ENCODE measurements at places on chromosomes 7 and 10. TPM values are rescaled to one million over a fixed set of nuclear protein-coding genes. Genes with fewer than 3 reads are reported as not detected.

DNA sequence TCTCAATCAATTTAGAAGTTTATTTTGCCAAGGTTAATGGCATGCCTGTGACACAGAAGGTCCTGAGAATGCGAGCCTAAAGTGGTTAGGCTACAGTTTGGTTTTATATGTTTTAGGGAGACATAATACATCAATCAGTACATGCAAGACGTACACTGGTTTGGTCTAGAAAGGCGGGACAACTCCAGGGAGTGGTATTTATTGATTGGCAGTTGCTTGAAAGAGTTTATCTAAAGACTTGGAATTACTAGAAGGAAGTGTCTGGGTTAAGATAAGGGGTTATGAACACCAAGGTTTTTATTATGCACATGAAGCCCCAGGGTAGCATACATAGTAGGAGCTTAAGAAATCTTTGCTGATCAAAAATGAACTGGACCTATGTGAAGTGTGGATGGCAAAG lies 21.5 kb downstream of the NPVF start:
- no peak for DNase-seq

DNA sequence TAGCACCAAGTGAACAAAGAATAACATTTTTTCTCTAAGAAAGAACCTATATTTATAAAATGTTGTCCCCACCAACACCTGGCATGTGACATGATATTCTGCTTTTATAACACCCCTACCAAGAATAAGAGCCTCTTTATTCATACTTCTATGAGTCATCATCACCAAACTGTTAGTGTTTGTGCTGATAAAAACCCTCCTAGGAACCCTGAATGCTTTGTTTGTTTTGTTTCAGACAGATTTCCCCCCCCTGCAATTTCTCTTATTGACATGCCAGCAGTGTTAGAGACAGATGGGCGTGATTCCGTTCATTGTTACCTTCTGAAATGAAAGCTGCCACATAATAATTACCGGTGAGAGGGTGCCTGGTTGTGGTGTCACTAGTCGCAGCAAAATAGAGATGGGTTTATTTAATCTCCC lies 651.1 kb downstream of the SORCS1 start:
- no peak for DNase-seq

DNA sequence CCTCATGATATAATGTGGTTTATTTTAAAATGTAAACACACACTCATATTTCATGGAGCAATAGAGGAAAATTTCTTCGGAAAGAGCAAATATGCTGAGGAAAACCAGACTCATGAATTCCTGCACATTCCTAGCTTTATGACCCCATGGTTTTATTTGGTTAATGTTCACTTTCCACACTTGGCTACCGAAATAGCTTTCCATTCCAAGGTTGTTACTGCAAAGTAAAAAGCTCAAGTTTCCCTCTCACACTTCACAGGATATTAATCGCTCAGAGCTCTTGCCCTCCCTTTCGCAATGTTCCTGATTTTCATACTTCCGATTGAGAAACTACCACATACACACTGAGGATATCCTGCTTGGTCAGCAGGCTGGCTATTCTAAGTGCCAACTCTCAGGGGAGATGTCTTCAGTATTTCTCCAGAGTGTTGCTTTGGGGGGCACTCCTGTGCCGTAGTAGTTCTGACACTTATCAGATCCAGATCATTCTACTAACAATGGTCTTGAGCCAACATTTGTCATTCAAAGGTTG lies 77.5 kb upstream of the STEAP1B start:
- no peak for DNase-seq

DNA sequence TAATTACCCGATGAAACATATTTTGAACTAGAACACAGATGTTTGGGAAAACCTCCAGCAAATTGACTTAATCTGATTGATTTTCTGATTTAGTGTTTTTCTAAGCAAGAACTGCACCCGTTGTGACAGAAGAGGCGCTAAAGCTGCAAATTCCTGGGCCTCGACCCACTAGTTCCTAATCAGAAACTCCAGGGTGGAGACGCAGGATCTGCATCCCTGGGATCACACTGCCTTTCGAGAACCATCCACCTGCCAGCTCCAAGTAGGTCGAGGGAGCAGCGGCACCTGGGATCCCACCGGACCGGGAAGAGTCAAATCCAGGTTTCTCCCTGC lies 136.8 kb upstream of the CDCA7L start:
- no peak for DNase-seq

- DNase-seq, result no peak
These were observed 490 bp downstream of the CADPS2 start for GRCh38 chr7:122885583-122886356.

The PNLIPRP2 gene
- polyA plus RNA-seq, result not detected

DNA sequence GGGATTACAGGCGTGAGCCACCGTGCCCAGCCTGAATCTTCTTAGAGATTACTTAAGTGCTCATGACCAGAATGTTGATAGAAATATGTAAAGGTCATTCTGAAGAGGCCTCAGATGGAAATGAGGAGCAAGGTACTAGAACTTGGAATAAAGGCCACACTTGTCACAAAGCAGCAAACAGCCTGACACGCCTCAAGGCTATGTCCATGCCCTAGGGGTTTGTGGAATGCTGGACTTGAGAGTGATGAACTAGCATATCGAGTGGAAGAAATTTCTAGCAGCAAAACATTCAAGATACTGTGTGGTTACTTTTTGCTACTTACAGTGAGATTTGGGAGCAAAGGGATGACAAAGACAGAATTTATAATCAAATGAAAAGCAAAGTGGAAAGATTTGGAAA lies 39.0 kb downstream of the ZNF438 start:
- no peak for DNase-seq

DNA sequence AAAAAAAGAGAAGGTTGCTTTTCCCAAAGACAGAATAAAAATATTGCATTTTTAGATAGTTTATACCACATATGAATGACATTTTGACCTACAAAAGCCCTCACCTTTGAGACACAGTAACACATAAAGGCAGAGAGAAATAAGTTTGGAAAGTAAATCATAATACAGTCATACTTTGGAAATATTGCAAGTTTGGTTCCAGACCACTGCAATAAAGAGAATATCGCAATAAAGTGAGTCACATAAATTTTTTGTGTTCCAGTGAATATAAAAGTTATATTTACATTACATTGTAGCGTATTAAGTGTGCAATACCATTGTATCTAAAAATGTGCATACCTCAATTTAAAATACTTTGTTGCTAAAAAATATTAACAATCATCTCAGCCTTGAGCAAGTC lies 40.3 kb downstream of the CCDC71L start:
- DNase-seq, result no peak

- DNase-seq, result no peak
These were observed 9.0 kb upstream of the ARPC1B start for GRCh38 chr7:99365318-99366141.

DNA sequence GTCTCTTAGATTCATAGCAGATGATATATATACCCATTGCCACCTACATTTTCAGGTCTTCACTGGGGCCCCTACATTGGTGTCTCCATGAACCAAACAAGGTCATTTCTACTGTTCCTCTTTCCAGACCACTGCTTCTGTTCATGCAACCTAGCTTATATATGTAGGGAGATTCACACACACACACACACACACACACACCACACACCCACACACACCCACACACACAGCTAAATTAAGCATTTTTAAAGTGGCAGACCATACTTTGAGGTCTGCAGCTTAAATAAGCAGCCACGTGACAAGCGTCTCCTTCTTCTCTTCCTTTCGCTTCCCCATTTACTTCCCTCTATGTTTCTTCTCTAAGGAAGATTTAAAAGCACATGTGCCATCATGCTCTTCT lies 70.0 kb upstream of the CC2D2B start:
- DNase-seq, result no peak

DNA sequence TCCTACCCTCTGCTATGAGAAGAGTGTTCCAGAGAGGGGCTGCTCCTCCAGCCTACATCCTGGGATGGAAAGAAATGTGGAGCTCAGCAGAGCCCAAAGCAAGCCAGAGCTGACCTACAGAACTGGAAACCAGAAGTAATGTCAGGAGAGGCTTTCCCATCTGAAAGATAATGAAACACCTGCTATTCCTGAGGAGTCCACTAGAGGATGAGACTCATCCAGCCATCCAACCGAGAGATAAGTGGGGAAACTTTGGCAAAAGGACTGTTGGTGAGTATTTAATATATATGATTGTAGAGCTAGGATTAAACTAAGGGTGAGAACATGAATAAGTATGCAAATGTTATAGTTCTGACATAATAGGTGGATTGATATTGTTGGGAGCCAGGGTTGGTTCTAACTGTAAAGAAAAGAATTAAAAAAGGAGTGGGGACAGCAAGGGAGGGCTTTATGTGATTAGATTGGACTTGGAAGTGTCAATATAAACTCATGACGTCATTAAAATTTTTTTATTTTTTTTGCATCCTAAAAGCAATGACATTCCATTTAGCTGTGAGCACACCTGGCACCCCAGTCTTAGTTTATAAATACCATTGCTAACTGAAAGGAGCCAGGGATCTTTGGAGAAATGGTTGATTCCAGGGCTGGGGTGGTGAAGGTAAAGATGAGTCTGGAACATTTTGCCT lies 312.8 kb upstream of the NFE2L3 start:
- DNase-seq, result no peak

The STEAP4 gene
- 0.13 TPM for polyA plus RNA-seq

- no peak for DNase-seq
These were observed 25.2 kb downstream of the NHLRC2 start for GRCh38 chr10:113879691-113880090.

DNA sequence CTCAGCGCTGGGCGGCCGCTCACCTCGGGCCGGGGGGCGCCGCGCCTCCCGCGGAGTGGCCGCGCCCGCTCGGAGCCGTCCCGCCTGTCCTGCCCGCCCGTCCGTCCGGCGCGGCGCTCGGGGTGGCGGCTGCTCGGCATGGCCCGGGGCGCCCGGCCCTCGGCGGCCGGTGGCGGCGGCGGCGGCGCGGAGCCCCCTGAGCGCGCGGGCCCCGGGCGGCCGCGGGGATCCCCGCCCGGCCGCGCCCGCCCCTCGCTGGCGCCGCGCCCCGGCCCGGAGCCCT lies 338 bp downstream of the SDK1 start:
- DNase-seq, result no peak

DNA sequence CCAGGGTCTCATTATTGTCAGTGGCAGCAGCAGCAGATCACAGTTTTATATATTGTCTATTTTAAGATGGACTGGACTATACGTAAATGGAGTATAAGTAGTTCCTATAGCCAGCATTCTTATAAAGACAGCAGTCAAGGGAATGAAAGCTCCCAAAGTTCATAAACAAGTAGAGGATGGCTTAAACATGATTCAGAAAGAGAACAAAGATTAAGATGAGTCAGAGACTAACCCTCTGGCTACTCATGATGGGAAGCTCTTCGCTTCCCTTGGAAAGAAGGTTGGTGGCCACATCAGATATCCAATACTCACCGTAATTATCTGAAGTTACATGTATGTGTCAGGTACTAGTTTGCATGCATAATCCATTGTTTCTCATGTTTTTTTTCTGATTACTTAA lies 277.0 kb downstream of the INHBA start:
- DNase-seq, result no peak

DNA sequence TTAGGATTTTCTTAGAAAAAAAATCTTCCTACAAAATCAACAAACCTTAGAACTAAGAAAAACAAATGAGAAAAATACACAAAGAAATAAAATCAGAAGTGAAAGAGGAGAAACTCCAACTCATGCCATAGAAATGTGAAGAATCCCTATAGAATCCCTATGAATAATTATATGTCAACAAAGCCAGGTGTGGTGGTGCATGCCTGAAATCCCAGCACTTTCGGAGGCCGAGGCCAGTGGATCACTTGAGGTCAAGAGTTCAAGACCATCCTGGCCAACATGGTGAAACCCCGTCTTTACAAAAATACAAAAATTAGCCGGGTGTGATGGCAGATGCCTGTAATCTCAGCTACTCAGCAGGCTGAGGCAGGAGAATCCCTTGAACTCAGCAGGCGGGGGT lies 27.1 kb downstream of the ACSM6 start:
- no peak for DNase-seq

GRCh38 chr7:141251957-141252356 lies 178.1 kb downstream of the TMEM178B start:
- DNase-seq, result no peak

DNA sequence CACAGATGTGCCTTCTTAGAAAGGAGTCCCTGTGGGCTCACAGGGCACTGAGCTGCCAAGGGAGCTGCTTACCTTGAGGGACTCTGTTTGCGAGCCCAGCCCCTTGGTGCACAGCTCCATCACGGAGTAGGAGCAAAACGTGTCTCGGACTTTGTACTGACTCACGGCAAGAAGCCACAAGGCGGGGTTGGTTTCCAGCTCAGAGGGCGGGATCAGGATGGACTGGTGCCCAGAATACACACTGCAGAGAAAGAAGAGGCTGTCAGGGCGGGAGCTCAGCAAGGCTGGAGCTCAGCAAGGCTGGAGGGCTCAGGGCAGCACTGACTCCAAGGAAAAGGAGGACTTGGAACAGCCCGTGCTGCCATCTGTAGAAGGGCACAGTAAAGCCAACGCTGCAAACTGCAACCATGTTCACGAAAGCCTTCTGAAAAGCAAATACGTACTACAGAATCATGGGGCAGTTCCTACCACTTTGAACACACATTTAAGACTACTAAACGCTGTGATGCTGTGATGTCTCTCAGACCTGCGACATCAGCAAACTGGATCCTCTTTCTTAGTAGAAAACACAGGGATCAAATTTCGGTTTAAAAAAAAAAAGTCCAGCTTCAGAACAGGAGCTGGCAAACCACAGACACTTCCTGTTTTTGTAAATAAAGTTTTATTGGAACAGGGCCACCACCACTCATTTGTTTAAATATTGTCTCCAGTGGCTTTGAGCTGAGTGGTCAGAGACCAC lies 194.3 kb downstream of the ZMYND11 start:
- DNase-seq, result no peak

The INSIG1 gene
- polyA plus RNA-seq, result 27.0 TPM

DNA sequence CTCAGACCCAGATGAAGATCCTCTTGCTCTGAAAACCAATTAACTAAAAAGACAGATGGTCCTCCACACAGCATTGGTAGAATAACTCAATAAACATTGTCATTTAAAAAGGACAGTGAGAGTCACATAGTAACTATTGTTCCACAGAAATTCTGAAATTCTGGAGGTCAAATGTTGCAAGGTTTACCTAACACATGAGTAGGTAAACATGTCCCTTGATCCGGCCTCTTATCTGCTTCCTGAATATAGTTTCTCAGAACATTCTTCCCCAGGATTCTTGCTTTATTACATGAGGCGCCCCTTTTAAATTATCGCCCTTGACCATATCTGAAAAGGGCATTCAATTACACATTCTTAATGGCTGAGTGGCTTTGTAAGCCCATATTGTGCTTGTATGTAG lies 270.7 kb downstream of the SEMA3D start:
- DNase-seq, result no peak

The ADAMTS14 gene
- 0.96 TPM for polyA plus RNA-seq

The RNF148 gene
- polyA plus RNA-seq, result 0.38 TPM

The FRMD4A gene
- polyA plus RNA-seq, result 73.7 TPM
